ENCODE measurements at places on chromosomes 6 and 20.

DNA sequence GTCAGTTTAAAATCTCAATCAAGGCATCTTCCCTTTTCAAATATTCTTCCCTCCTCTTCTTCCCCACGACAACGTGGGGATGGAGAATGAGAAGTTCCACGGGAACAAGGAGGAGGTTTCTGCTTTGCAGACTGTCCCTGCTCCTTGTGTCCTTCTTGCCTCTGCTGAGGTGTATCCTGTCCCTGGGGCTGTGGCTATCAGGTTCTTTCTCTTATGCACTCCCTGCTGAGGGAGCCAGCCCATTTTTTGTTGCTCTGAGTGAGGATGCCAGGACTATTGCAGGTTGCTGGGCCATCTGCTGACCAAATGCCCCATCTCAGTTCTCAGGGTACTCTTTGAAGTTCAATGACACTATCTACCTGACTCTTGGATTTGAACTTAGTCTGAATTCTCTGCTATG, 533.6 kb downstream of the RNF144B start:
- DNase-seq: no peak

- no peak for DNase-seq
Measured at GRCh38 chr6:143842461-143842901, 657 bp upstream of the LTV1 start.

GRCh38 chr6:119463081-119463626, 113.6 kb upstream of the MAN1A1 start:
- DNase-seq: no peak

DNA sequence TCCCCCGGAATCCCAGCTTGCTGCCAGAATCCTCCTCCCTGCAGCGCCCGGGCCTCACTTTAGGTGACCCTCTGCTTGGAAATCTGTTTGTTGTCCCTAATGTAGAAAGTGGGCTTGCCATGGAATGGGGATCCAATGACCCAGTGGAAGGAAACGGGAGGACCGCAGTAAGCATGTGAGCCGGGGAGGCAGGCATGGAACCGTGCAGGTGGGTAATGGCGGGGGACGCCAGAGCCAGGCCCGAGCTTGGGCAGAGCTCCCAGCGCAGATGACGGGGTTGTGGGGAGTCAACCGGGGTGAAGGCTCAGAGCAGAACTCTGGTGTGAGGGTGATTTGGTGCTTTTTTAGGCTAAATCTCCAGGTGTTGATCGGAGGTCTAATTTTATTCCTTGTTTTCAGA, 188.3 kb downstream of the QKI start:
- DNase-seq: no peak

DNA sequence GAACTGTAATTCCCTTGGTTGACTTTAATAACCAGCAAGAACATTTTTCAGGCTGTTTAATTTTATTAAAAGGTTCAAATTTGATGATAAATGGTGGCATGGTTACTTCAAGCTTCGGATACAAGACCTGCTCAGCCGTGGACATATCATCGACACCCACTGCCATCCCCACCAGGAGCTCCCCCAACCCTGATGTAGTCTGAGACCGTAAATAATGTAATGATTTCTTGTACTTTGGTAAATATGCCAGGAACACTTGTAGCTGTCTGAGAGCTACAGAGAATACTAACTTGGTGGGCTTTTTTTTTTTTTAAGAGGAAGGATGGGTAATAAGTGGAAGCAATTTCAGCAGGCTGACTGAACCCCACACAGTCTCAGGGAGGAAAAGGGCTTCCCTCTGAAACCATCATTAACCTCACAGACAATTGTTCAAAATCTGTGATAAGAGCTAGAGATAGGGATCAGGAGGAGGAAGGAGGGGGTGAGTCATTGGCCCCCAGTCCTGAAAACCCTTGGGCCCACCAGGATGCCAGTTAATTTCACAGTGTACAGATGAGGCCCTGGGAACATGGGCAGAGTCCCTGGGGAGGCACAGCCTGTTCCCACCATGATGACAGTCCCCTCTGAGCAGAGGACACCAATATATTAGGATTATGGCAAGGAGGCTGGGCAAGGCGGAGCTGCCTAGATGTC, 56.0 kb downstream of the APCDD1L start:
- DNase-seq: no peak

GRCh38 chr6:26215585-26216358, 128.5 kb downstream of the HFE start:
- no peak for DNase-seq

DNA sequence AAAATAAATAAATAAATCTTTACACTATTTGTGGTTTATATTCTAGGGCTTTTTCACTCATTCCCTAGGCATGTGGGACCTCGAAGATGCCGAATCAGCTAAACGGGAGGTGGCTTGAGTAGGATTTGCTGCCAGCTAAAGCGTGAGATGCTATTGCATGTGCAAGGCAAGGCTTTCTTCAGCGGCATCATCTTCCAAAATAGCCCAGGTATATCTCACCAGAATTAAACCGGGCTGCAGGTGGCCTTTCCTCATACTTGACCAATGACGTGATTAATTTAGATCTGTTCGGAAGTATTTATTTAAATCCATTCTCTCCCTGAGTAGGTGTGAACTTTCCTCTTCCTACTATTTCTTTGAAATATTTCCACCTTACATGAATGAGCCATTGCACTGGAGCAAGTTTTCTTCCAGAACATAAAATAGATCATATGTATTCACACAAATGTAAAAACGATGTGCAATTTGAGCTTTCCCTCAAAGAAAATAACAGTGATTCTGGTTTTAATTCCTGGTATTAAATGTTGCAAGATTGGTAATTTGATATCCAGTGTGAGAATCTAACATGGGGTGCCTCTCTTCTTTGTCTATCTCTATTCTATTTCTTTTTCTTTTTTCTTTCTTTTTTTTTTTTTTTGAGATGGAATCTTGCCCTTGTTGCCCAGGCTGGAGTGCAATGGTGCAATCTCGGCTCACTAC, 24.3 kb upstream of the ZNF217 start:
- DNase-seq: no peak

GRCh38 chr20:36792422-36792821, 18.9 kb upstream of the DSN1 start:
- DNase-seq: no peak

All from stimulated activated CD8-positive, alpha-beta memory T cell treated with anti-CD3 and anti-CD28 coated beads, Interleukin-7, amount 100 ng/mL, for 1 hour (primary cell).